ENCODE measurements at places on chromosomes 12 and 14.

GRCh38 chr14:21711360-21711961 lies 37.8 kb upstream of the OR4E1 start:
- DNase-seq = no peak

DNA sequence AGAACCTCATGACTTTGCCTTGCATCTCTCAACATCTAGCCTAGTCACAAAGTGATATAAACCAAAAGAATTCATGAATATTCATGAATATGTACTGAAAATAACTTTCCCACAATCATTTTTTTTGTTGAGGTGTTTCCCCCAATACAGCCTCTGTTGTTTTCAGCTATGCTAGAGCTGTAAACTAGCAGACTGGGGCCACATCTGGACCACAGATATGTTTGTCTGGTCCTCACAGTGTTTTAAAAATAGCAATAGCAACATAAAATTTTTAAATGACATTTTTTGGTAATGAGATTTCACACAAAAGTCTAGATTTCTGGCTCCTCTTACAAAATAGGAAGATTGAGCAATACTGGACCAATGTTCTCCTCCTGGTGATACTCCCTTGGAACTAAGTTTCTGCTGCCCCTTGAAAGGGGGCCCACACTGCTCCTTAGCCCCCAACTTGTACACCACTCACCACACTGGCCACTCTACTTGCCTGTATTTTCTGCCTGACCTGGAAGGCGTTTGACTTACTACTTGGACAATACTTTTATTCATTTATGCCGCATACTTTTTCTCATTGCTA lies 81.2 kb downstream of the BMP4 start:
- DNase-seq = no peak

GRCh38 chr12:94593822-94594442 lies 56.4 kb downstream of the TMCC3 start:
- DNase-seq = no peak

DNA sequence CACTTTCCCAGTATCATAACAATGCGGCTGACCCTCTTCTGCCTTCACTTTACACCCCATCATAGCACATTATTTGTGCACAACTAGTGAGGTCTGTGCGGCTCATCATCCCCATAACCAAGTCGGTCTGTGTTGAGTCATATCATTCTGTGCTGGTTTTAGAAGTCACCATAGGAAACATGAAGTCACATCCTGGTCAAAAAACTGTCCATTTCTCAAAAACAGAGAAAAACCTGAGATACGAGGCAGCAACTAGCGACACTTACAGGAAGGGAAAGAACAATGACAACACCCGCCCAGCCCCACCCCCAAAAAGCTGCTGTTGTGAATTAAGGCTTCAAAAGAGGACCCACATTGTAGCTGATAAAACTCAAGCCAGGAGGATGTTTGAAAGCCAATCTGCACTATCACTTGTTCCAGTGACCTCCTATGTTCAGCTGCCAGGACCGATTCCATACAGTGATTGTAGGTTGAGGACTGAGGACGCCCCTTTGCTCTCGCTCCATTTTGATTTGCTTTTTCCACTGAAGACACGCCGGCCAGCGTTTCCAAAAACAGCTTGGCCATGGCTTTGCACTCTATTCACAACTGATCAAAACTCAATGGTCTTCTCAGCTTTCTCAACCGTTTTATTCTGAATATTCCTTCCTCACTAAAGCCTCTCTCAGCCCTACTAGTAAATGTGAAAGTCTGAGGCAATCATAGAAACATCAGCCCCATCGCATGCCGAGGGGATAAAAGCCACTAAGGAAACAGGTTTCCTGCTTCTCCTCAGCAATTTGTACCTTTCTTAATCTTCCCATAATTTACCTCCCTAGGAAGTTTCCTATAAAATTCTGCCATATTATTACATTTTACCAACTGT lies 87.5 kb downstream of the DUSP16 start:
- no peak for DNase-seq

- no peak for DNase-seq
Measured at GRCh38 chr12:39912211-39912980, 193.5 kb downstream of the SLC2A13 start.

GRCh38 chr12:27521981-27522380 lies 2.0 kb upstream of the PPFIBP1 start:
- DNase-seq = no peak

GRCh38 chr14:55121628-55122439 lies 7.2 kb upstream of the LGALS3 start:
- no peak for DNase-seq

GRCh38 chr12:76018111-76018510 lies 13.5 kb downstream of the PHLDA1 start:
- DNase-seq = no peak

DNA sequence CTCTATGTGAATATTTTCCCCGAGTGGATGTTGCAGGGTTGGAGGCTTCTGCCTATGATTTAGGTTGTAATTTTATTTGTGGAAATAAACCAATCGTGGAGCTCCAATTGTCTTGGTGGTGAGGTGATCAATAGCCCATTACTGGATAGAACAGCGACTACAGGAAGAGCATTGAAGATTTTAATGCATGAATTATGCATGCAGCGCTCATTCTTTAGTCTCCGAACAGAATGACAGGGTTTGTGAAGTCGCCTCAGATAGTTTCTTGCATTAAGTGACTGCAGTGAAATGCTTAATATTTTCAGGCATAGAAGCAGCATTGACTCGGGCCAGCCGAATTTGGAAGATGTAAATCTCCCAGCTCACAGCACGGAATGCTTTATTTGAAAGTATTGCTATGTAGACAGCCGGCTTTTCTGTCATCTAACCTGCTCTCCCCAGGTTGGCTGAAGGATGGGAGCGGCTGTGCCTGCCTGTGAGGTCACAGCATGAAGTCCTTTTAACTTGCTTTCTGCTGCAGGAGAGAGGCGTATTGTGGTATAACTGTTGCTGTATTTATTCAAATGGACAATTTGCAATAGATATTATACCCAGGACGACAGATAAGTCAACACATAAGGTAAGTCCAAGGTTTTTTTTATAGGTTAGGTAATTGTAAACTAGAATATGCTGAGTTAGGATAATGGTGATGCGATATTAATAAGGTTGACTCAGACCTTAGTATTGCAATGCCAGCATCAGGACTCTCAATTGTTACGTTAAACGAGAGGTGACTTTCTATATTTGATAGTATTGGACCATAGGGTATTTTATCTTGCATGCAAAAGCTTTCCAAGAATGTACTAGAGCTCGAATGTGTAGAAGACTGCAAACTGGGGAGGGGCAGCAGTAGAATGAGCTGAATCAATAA lies 135.7 kb downstream of the CNTN1 start:
- DNase-seq = no peak

DNA sequence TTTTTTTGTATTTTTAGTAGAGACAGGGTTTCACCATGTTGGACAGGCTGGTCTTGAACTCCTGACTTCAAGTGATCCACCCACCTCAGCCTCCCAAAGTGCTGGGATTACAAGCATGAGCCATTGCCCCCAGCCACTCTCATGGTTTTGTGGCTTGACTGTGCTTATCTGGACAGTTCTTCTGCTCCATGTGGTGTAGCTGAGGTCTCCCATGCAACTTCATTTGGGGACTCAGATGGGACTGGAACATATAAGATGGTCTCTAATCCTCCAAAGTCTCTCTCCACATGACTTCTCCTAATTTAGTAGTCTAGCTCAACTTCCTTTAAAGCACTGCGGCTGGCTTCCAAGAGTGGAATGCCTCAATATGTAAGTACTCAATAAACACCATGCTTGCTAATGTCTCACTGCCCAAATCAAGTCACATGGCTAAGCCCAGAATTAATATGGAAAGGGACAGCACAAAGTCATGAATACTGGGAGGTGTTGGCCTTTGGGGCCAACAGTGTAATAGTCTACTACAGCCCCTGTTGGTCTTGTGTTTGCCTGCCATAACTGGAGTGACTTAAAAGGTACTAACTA lies 7.4 kb downstream of the INHBC start:
- DNase-seq = no peak

DNA sequence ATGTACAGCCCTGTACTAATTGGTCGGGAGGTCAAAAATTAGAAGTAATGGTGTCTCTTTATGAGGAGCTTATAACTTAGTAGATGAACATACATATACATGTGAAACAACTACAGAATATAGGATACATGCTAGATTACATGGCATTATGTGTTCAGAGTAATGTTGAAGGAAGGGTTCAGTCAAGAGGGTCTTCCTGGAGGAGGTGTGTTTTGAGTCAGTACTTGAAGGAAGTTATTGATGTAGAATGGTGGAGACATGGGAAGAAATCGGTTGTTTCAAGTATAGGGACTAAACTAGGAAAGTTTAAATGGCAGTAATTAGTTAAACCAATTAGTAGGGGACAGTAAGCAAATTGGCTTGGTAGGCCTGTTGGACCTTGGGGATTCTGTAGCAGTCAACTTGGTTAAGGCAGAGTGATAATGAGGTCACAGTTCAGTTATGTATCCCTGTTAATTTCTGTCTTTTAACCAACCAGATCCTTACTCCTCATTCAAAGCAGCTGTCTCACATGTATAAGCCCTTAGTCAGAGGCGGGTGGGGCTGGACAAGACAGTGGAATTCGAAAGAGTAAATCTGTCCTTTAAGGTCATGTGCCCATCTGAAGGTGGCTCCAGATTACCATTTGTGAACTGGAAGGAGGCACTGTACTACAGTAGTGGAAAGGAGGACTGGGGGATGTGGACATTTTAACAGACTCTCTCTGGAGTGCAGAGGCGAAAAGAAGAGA lies 3.5 kb upstream of the ANKRD52 start:
- no peak for DNase-seq

DNA sequence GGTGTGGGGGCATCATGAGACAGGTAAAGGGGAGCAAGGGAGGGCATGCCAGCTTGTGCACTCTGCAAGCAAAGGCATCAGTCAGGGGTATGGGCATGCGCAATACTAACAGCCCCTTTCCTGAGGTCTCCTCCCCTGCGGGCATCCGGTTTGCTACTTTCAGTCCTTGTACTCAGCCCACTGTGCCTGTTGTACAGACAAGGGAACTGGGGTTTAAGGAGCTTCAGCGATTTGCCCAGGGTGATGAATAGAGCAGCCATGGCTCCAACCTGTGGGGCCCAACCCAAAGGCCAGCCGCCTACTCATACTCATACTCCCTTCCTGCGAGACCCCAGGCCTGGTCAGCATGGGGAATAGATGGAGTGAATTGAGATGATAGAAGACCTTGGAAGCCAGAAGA lies 66.7 kb downstream of the GALNT16 start:
- DNase-seq = peak; percentile 16

DNA sequence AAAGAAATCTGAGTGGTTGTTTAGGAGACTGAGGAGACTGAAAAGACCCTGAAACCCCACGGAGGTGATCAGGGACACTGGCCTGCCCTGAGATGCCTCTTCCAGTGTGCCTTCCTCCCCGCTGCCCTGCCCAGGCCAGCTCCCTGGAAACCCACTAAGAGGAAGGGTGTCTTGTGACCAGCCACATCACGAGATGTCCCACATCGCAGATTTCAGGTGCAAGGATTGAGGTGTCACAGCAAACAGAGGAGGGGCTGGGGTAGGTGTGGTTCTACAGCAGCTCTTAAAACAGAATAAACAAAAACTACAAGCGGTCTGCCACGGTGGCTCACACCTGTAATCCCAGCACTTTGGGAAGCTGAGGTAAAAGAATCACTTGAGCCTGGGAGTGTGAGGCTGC lies 184.3 kb upstream of the C14orf180 start:
- DNase-seq = no peak

DNA sequence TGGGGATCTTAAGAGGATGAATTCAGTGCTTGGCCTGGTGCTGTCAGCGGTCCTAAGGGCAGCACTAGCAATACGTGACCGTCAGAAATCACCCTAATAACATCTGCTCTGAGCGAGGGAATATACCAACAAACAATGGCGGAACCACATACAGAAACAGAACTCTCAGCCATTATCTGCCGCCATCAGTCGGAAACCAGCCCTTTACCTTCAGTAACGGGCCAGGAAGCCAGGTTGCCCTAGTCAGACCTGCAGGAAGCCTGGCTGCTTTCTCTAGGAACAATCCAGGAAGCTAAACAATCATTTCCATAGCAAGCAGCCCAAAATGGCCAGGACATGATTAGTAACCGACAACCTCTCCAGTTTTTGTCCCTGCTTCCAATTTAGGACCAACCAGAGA lies 5.6 kb downstream of the CDCA4 start:
- no peak for DNase-seq

DNA sequence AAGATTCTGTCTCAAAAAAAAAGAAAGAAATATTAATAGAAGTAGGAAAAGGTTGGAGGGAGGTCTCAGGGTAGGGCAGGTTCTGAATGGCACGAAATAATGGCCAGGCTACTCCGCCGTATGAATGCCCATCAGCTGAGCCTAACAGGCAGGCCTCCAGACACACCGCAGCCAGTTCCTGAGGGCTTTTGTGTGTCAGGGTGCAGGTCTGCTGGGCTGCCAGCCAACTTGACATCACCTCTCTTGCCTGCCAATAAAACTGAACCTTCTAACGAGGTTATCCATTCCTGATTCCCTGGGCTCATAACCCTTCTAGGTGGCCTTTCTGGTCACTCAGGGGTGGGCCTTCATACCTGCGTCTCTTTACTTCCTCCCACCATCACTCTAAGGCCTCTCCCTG lies 3.0 kb downstream of the IFI27 start:
- no peak for DNase-seq

GRCh38 chr14:30573226-30573814 lies 14.4 kb downstream of the G2E3 start:
- DNase-seq = no peak

GRCh38 chr14:33542338-33543287 lies 408.3 kb downstream of the EGLN3 start:
- no peak for DNase-seq

GRCh38 chr14:92880351-92880750 lies 42.6 kb upstream of the CHGA start:
- no peak for DNase-seq

- no peak for DNase-seq
Measured at GRCh38 chr12:93200291-93200917, 177.3 kb upstream of the NUDT4 start.

GRCh38 chr14:99721792-99722516 lies 37.9 kb downstream of the CYP46A1 start:
- no peak for DNase-seq

DNA sequence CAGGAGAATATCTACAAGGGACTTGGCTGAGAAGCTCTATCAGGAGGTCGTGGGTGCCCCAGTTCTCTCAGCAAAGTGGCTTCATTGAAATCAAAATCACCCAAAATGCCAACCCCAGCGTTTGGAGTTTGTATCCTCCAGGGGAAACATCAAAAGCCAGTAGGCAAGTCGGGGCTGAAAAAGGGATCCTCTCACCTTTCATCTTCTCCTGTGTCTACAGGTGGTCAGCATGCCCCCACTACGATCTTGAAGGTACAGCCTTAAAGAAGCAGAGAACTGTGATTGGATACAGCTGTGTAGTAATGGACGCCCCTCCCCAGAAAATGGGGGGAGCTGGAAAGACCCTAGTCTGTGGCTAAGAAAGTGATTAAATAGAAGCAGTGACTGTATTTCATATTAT lies 22.2 kb downstream of the HRK start:
- no peak for DNase-seq

GRCh38 chr14:37172024-37172869 lies at the start of gene SLC25A21:
Gene SLC25A21 (minus strand): TSS chr14:37172606.
- peak; percentile 27 for DNase-seq
